ENCODE measurements at places on chromosomes 5 and 9.

- DNase-seq = peak; percentile 61
Observed at GRCh38 chr5:90783460-90784333, 225.1 kb downstream of the ADGRV1 start.

DNA sequence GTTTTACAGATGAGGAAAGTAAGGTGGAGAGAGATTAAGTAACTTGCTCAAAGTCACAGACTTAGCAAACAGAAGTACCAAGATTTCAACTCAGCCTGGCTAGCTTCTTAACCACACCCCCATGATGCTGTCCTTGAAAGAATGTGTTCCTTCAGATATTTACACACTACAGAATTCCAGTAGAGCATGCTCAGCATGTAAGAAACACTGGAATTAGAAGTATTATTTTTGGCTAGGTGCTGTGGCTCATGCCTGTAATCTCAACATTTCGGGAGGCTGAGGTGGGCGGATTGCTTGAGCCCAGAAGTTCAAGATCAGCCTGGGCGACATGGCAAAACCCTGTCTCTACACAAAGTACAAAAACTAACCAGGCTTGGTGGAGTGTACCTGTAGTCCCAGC is 142.4 kb downstream of the EDIL3 start:
- no peak for DNase-seq

DNA sequence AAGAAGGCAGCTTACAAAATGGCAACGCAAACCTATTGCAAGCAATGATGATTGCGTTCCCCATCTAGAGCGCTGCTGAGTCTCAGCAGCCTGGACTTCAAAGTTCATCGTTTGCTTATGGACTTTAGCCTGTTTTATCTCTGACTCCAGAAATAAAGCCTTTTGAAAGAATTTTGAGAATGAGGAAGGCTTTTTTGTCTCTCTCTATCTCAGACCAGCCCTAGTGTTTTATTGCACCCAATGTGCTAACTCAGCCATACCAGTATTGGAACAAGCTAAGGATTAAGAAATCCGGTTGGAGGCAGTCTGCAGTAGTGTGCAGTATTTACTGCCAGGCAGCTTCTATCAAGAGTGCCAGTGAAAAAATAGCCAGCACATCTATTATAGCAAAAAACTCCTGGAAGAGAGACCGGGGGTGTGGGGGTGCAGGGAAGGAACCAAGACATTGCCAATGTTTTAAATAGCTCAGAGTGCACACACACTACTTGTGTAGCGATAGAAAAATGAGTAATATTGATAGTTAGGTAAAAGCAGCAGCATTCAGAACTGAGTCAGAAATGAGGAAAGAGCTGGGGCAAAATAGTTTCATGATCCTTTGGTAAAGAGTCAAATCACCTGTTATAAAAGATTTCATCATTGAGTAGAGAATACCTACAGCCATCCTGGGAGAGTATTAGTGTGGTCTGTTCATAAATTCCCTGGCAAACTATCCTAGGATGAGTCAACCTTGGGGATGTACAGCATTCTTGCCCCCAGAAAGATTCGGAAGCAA is 219.0 kb downstream of the ZNF608 start:
- DNase-seq = no peak

- peak; percentile 44 for DNase-seq
Observed at GRCh38 chr9:13607481-13608441, 328.3 kb upstream of the MPDZ start.

DNA sequence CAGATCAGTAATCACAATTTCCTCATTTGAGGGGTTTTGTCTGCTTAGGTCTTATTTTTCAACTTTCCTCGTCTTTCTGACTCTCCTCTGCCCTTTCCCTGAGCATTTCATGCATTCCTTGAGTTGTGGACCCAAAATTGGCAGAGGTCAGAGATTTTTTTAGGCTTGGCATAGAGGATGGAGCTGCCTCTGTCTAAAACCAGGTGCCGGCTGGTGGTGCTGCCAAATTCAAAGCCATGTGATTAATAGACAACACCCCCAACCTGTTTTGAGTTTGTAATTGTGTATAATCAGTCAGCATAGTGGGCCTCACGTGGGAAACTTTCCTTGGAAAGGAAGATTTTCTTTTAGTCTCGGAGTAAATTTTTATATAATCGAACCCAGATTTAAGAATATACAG is 39.6 kb downstream of the TJP2 start:
- DNase-seq = no peak

- DNase-seq = no peak
Observed at GRCh38 chr9:98908897-98909634, 34.6 kb upstream of the COL15A1 start.

DNA sequence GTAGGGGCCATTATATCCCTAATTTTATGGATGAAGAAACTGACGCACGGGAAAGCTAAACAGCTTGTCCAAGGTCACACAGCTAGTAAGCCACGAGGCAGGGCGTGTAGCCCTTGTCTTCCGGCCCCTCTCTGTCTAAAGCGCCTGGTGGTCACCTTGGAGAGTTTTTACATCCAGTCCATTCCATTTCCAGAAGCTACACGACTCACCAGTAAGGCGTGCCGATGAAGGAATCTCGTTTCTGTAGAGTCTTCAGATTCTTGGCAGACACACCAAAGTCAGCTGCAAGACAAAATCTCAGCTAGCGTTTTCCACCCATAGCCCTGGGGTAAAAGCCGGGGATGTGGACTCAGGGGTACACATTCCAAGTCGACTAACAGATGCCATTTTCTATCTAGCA is 80.5 kb downstream of the STK10 start:
- DNase-seq = no peak

DNA sequence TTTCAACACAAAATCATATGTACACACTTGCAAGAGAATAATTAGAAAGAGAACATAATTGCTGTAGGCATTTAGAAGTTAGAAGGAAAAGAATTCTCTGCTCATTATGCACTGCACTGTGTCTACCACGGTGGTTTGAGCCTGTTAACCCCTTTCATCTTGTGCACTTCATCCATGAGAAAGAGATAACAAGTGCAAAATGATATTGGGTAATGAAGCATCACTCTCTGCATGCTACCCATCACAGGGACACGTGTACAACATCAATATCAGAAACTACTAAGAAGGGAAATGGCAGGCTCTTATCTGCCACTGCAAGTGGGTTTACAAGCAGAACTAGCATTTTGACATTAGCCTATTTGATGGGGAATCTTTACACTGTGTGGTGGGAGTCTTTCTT is 202.6 kb downstream of the CDH12 start:
- no peak for DNase-seq

GRCh38 chr9:36398745-36399144 is 1.3 kb downstream of the RNF38 start:
- no peak for DNase-seq

DNA sequence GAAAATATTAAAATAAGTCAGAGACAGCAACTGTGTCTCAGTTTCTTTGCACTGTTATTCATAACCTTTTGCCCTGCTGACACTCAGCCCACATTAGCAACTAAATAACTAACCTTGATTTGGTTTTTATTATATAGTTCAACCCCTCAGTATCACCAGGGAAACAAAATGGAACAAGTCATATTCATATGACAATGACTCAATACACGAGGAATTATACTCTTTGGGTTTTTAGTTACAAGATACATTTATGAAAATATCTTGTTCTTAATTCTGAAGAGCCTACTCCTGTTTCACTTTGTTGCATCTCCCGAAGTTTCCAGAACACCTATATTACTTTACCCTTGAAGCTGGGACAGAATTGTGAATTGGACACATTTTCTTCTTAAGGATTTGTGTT is 845.4 kb downstream of the EFNA5 start:
- no peak for DNase-seq

DNA sequence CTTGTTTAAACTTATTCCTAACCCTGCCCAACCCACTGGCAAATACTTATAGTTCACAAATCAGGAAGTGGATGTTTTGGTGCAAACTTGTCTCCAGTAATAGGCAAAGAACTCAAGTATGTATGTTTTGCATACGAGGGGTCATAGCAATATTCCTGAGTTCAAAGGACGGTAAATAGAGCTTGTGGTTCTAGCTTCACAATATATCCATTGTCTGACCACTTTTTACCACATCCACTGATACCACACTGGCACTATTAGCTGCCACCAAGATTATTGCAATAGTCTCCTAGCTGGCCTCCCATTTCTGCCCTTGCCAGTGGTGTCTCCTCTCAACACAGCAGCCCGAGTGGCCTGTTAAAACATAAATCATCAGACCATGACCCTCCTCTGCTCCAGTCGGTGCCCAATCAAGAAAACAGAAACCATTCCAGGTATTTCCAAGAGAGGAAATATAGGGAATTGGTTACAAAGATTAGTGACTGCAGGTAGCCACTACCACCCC is 17.0 kb downstream of the GRXCR2 start:
- DNase-seq = no peak

DNA sequence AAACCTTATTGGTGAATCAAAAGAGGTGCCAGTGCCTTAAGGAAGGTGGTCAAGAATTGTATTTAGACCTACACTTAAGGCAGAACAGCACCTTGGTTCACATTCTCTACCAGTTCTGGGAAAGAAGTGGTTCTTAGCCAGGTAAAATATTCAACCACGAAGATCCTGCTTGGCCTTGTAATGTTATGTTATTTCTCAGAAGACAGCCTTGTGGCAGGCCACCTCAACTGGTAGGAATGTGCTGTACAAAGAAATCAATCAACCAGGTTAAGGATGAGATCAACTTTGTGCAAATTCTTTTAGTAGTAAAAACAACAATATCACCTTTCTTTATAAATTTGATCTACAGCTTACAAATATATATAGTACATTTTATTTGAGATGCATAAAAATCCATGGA is 246.8 kb downstream of the ARRDC3 start:
- no peak for DNase-seq

DNA sequence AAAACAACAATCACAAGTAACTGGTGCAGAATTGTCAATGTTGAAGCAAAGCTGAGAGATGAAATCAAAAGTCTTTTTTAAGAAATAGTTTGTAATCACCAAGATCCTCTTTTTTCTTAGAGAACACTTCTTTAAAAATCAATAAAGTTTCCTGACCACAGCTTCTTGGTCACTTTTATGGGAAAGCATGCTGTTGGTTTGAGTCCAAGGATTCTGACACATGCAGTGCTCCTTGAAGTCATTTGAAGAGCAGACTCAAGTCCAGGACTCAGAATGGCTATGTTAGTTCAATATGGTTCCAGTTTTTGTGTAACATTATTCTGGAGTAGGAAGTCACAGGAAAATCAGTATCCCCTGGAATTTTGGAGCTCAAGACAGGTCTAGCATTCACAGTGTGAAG is 480.6 kb downstream of the NR2F1-AS1 start:
- no peak for DNase-seq
